ENCODE measurements at places on chromosomes 13 and 19.
A peak's percentile ranks its signal among the peaks of the same experiment; 100 is the strongest.

DNA sequence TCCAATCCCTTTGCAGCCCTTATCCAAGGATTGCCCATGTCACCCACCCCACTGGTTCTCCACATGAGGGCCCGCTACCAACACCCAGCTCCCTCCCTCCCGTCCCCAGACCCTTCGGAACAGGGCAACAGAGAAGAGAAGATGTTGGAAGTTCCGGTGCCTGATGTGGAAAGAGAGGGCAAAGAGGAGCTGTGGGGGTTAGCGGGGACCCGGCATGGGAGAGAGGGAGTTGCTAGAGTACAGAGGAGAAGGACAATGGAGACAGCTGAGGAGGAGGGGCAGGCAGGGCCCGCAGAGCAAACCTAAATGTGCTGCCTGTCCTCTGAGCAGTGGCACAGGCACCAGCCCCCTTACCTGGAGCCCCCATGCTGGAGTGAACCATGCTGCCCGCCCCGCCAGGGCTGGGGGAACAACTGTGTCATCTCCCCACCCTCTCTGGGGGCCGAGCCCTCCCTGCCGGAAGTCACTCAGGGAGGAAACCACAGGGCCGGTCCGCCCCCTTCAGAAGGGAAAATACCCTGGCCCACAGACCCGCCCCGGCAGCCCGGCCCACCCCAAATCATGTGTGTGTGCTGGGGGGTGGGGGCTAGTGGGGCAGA lies at the start of gene POU2F2:
Gene POU2F2, minus strand, starts transcription at position 417 of the 599 bp plus-strand sequence. Its CDS starts 35 bp downstream, at position 382.
- no peak for DNase-seq

- DNase-seq = no peak
Measured at GRCh38 chr13:48246102-48246501, 13.1 kb downstream of the ITM2B start.

DNA sequence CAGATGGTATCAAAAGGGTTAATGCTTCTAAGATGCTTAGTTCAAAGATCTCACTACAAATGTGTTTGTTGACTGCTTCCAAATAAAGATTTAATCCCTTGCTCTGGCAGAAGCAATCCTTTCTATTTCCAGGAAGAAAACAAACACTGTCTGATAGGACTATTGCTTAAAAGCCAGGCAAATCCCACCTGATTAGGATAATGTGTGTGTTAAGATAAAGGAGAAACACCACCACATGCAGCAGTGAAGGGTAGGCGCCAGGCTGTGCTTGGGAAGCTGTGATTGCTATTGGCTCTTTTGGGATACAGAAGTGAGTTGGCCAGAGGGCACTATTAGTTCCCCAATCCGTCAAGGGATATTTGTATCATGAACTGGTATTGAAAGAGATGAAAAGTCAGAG lies 62.8 kb upstream of the LRCH1 start:
- no peak for DNase-seq

DNA sequence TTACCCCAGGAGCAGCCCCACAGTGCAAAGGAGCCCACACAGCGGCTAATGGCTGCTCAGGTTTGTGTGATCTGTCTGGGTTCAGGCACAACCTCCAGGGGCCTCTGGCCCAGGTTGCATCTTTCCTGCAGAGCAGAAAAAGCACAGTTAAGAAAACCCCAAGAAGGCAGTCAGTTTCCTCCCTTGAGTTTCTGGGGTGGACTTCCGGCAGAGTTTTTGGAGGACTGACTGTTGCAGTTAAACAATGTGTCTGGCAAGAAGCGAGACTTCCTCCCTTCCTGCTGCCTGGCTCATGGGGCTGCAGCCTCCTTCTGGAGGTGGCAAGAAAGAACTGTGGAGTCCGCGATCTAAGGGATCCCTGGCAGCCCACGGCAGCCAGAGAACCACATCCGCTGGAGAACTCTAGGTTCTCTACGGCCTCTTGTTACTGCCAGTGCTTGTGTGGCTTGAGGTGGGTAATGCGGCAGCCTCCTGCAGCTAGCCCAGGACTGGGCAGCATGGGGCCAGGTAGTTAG lies 114.4 kb downstream of the ZDHHC20 start:
- no peak for DNase-seq

DNA sequence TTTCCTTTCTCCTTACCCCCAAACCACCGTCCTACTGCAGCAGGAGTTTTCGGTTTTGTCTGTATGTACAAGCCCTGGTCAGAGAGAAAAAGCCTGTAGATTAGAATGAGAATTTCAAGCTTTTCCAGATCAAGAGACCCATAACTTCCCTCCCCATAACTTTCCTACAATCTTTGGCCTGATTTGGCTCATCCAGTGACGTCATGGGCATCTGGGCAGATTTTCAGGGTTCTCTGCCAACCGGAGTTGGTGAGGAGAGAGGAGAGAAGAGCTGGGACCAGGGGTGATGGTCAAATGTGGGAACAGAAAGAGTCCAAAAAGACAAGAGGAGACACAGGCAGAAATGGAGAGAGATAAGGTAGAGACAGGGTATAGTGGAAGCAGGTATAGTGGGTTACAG lies 10.5 kb downstream of the IZUMO2 start:
- no peak for DNase-seq

GRCh38 chr13:26501641-26502040 lies 55.8 kb upstream of the WASF3 start:
- DNase-seq = no peak

- no peak for DNase-seq
Measured at GRCh38 chr19:39104186-39104596, 20.0 kb downstream of the ACP7 start.

DNA sequence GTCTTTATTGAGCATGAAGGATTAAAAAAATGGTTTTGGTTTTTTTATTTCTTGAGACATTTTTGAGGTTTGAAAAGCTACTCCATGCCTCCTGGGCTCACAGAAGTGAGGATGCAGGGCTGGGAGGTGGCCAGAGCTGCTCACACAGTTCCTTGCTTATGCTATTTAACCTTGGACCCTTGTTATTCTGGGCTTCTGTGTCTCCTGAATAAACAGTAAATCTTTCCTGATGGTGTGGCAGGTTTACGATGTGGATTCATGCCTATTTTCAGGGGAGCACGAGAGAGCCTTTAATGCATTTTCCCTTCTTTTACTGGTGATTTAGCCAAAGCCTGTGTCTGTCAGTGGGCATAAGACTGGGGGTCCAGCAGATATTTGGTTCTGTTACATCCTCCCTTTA lies 34.3 kb upstream of the PCDH8 start:
- peak; percentile 53 for DNase-seq

DNA sequence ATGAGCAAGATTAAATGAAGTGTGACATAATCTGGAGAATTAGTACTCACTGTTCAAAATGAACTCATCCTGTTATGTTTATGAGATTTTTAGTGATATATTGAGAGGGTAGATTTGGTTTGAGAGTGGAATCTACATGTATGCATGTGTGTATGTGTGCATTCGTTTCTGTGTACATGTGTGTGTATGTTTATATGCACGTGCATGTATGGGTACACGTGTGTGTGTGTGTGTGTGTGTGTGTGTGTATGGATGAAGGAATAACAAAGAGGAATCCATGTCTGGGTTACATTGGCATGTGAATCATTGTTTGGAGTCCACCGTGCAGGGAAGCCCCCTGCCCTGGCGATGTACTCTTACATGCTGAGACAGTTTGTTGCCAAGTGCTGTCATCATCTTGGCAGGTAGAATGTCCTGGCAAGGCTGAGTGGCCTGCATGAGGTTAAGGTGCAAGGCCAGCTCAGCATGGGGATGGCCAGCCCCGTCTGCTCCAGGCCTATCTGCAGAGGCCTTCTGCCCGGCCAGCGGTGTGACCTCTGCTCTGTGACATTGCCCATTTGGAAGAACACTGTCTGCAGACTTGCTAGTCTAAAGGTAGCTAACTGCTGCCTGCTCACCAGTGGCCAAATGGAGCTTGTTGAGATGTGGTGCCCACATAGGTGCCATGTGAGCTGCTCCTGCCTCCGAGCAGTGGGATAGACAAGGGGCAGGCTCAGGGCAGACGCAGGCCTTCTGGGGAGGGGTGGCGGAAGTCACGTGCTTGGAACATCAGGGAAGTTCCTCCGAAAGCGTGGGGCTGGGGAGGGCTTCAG lies 222.3 kb downstream of the TEX29 start:
- no peak for DNase-seq

DNA sequence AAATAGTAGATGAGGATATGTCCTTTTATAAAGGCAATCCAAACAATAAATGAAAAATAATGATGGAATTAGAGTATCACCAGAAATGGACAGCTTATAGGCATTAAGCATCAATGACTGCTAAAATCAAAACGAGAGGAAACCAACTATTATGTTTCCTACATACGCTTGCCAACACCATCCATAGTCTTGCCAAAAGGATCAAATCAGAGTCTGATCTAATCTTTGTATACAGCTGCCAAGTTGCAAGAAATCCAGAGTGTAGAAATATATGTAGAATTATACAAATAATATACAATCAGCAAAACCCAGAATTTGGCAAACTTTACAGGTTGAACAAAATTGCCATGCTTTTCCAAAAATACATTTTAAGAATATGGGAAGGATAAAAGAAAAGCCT lies 1661.6 kb downstream of the SLITRK1 start:
- DNase-seq = no peak

- no peak for DNase-seq
Measured at GRCh38 chr13:102536695-102537485, 59.9 kb upstream of the TPP2 start.

- no peak for DNase-seq
Measured at GRCh38 chr19:20453425-20453935, 112.1 kb downstream of the ZNF737 start.

- peak; percentile 60 for DNase-seq
Measured at GRCh38 chr13:33761740-33762139, 56.2 kb upstream of the RFC3 start.

- DNase-seq = no peak
Measured at GRCh38 chr13:32497589-32497988, 41.0 kb downstream of the N4BP2L2 start.

GRCh38 chr13:43054803-43055802 lies 31.7 kb downstream of the DNAJC15 start:
- no peak for DNase-seq

DNA sequence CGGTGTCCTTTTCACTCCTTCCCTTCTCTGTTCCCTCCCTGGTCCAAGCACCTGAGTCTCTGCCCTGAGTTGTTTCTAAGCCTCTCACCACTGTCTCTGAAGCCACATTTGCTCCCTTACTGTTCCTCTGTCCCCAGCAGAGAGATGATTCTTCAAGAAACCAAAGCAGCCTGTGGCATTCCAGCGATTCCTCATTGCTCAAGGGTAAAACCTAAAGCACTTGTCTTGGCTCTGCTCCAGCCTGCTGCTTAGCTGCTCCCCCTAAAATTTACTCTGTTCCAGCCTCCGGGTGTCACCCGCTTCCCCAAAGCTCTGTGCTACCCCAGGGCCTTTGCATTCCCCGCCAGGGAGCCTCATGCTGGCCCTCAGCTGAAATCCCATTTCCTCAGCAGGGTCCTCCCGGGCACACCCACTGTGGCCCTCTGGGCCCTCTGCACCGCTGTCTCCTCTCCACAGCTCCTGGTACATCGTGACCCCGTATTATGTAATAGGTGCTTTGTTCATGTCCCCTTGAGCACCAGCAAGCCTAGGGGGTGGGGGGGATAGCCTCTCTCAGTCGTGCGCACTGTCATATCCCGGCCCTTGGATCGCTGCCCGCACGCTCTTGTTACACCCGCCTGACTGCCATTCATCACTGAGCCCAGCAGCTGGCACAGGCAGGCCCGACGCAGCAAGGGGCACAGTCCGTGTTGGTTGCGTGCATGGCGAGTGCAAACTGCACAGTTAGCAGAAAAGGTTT lies 15.8 kb downstream of the TECR start:
- peak; percentile 75 for DNase-seq

DNA sequence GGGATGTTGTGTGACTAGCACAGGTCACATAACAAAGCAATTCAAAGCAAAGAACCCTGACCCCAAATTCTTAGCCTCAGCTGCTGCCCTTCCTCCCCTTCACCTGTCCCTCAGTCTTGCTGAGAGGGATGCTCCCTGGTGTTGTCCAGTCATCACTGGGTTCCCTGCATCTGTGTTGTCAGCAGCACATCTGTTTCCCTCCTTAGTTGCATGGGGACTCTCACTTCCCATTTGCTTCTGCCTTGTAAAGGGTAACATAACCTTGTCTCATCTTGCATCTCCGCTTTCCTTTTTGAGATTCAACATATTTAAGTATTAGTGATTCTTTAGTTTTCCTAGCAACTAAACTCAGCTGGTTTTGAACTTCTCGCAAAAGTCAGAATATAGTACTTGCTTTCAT lies 54.0 kb downstream of the SPATA13 start:
- no peak for DNase-seq

DNA sequence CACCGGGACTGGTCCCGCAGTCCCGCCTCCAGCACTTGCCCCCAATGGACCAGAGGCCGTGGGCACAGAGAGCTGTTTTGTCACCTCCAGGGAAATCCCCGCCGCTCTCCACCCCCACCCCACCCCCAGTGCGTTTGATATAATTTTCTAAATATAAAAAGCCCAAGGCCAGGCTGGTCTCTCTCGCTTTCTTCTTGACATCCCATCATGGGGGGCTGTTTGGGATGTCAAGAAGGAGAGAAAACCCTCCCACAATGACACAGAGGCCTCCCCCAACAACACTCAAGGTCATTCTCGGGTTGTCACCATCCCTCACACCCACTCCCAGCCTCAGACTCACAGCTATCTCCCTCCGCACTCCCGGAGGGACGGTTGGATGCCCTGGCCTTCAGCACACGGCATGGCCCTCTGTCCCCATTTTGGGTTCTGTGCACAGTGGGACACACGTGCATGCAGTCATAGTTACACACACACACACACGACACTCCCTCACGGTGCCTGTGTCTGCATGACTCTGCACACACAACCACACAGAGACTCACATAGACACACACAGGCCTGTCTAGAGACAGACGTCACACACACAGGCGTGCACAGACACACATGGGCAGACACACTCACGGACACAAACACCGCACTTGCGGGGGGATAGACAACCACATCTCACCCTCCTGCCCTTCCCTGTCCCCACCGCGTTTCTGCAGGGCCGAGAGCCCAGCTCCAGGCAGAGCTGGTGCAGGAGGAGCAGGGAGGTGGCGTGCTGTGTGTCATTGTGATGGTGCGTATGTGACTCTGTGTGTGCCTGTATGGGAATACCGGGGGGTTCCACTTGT lies 4.8 kb upstream of the NFIC start:
- DNase-seq = no peak

DNA sequence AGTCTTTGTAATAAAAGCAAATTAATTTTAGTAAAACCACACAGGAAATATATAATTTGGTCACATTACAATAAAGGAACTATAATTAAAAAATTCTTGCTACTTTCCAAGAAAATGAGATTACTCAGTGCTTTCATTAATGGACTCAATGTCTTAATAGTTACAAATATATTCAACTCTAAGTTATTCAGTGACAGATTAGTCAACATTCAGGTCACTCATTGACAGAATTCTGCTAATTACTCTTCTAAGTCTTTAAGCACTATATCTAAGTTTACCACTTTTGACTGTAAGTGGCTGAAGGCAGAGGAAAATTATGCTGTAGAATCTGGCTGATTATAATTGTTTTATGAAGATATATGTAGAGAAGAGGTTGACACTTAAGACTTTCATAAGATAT lies 1365.0 kb downstream of the EFNB2 start:
- DNase-seq = no peak

GRCh38 chr13:94967183-94968039 lies 255.1 kb upstream of the SOX21 start:
- peak; percentile 65 for DNase-seq

DNA sequence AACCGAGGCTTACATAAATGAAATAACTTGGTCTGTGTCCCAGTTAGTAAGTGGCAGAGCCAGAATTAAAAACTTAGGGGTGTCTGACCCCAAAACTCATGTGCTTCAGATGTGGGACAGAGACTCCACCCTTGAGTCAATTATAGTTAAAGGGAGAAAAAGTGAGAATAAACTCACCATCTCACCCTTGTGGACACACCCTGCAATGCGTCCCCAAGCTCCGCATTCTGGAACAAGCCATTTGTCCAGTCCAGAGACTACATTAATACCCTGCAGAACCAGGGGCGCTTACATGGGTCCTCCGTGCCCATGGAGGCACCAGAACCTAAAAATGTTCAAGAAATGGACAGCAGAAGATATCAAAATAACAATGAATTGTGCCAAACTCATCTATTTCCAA lies 207.0 kb upstream of the ZNF507 start:
- DNase-seq = no peak

All from NCI-H1417 (cell line).